ENCODE measurements at places on chromosomes 3 and 15.
A peak's percentile ranks its signal among the peaks of the same experiment; 100 is the strongest.

DNA sequence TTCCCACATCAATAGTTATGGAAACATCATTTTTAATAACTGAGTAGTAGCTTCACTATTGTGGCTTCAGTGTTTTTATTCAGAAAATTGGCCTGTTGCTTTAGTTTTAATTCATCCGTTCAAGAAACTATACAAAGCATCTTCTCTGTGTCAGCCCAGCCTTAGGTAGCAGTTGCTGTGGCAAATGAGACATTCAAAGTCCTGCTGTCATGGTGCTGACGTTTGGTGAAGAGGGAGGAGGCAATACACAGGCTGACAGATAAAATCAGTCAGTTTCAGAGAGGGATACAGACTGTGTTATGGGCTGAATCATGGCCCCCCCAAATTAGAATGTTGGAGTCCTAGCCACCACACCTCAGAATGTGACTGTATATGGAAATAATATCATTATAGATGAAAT is 56.5 kb downstream of the SLC7A14 start:
- DNase-seq = no peak

DNA sequence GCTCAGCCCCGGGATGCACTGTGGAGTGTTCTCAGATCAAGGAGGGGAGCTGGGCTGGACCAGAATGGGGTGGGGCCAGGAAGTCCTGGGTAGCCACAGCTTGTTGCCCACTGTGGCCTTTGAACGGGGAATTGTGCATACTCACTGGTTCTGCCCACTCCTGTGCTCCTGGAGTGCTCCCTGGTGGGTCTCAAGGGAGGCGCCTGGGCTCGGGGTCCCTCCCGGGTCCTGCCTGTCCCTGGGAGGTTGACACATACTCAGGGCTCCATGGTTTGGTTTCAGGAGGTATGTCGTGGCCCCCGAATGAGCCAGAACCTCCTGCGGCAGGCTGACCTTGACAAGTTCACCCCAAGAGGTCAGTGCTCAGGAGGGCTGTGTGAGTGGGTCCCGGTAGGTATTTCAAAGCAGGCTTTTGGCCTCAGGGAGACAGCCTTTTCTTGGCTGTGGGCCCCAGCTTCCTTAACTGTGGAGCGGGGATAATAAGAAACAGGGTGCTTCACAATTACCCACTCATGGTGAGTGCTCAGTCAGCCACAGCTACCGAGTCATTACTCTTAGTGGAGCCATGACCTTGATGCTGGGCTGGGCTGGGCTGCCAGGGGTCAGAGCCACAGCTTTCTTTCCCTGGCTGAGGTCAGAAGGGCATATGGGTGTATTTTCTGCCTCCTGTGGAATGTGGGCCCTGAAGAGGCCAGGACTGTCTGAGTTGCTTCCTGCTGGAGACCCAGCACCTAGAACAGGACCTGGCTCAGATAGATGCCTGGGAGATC is 7.6 kb downstream of the DNAH1 start:
- no peak for DNase-seq

DNA sequence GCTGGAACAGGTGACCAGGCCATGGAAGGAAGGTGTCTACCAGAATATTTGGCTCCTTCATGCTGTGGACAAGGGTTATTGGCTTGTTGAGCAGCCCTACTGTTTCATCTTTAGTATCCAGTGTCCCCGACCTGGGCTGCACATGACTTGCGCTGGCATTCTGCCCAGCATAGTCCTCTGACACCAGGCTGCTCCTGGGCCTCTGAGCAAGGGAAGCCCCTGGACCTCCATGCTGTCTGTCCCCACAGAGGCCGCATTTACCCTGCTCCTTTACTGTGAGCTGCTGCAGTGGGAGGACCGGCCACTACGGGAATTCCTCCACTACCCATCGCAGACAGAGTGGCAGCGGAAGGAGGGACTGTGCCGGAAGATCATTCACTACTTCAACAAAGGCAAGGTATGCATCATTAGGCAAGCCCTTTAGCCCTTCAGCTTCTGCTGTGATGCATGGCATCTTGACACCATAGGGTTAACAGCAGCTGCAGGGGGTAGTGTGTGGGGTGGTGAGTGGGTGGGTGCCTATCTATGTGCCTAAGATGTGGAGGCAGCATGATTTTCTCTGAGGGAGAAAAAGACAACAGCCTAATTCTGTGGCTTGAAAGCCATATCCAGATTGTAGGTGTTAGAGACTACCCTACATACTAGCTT is 44.0 kb upstream of the MANF start:
- DNase-seq = no peak

GRCh38 chr15:57290826-57291225 is 85.5 kb upstream of the CGNL1 start:
- no peak for DNase-seq

DNA sequence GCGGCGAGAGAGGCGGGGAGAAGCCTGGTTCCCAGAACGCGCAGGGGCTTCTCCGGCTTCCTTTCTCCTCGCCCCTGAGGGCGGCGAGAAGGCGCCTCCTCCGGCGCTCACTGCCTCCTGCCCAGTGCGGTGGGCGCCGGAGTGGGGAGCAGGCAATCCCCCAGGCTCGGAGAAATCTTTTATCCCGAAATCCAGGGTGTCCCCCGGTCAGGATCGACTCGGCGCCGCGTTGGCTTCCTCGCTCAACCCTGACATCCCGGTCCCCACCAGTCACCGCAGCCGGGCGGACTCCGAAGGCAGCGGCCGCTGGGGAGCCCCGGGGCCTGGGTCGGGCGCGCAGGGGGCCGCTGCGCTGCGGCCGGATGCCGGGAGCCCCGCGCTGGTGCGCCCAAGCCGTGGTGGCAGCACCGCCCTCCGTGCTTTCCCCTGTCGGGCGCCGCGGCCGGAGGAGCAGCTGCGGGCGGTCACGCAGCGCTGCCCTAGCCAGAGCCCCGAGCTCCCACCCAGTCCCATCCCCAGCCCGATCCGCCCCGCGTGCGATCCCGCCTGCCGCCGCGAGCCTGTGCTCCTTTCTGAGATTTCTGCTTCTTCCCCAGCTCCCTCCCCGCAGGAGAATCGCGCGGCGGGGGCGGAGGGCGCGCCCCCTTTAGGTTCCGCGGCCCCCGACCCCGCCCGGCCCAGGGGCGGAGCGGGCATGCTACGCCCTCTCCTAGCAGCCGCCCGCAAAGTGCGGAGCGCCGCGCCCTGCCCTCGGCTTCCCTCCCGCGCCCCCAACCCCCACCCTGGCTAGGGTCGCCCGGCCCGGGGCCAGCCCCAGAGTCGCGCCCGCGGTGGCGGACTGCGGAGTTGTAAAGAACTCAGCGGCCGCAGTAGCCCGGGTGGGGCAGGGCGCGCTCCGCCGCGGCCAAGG is 683 bp upstream of the CACNA2D3 start:
- DNase-seq = no peak

DNA sequence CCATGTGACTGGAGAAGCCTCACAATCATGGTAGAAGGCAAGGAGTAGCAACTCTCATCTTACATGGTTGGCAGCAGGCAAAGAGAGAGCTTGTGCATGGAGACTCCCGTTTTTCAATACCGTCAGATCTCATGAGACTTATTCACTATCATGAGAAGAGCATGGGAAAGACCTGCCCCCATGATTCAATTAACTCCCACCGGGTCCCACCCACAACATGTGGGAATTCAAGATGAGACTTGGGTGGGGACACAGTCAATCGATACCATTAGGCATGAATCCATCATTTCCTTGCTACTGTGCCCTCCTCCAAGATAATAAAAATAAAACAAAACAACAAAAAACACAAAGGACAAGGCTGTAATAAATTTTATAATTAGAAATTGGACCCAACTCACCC is 384.7 kb upstream of the MEIS2 start:
- DNase-seq = no peak

- DNase-seq = no peak
These were observed at the start of gene TEX264 for GRCh38 chr3:51670823-51671733. Gene TEX264 (plus strand): TSS chr3:51671252. CDS start chr3:51674305, 3,053 bp downstream.

- no peak for DNase-seq
These were observed 779 bp downstream of the GRIP2 start for GRCh38 chr3:14539384-14539741.

- no peak for DNase-seq
These were observed 40.5 kb upstream of the PIK3CB start for GRCh38 chr3:138875096-138875753.

GRCh38 chr3:154119951-154120350 is 1.2 kb upstream of the ARHGEF26 start:
- DNase-seq = no peak

DNA sequence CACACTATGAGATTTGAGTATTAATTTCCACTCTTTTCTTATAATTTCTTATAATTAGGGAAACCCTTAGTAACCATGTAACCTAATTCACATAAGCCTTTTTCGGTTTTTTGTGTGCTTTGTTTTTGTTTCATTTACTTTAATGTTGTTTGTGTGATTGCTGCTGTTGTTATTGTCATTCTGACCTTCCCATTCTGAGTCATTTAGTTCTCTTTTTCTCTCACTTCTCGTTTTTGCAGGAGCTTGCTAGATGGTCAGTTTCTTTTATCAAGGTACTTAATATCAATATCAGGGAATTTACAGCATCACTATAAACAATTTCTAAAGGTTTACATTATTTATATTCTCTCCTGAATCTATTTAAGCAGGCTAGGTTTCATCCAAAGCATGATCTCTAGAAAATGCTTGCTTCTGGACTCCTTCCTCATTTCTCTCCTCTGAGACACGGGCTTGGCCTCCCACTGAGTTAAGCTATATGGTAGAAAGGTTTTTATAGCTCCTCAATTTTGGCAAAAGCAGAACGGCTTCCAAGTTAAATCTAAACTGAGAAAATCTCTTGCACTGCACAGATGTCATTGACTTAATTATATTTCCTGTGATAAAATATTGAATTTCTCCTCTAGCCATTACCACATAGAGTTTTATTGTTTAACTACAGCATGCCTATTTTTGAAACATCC is 534.2 kb downstream of the NSUN3 start:
- no peak for DNase-seq

DNA sequence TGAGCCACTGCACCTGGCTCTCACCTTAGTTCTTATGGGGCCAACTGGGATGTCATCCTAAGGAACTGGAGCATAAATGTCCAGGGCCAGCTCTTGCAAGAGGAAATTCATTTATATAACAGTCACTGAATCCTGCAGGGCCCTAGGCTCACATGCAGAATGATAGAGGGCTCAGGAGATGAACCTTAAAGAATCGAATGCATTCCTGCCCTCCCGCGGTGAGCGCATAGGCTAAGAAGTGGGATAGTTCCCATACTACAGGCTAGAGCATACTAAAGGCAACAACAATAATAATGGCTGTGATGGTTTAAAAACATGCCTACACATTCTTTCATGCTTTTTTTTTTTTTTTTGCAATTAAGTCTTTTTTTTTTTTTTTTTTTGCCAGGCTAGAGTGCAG is 17.1 kb upstream of the CSRNP1 start:
- no peak for DNase-seq

- DNase-seq = no peak
These were observed 108.4 kb downstream of the MINAR1 start for GRCh38 chr15:79540551-79540950.

- no peak for DNase-seq
These were observed 62.0 kb downstream of the KLHL6 start for GRCh38 chr3:183493296-183494045.

DNA sequence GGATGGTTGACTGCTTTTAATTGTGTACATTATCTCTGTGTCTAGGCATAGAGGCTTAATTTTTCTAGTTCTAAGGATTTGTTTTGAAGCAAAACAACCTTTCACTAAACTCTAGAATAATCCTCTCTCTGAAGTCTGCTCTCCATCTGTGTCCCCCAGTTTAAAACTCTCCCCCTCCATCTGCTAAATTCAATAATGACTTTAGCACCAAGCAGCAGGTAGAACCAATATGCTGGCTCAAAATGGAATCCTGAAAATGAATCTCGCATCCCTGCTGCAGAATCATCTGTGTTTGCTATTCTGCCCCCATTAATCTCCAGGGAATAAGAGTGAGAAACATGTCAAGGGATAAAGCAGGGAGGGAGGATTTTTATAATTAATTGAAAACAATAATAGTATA is 111.8 kb downstream of the TUSC7 start:
- DNase-seq = no peak

GRCh38 chr3:69647511-69648110 is 91.7 kb upstream of the MITF start:
- no peak for DNase-seq

- no peak for DNase-seq
These were observed 37.0 kb upstream of the CORO2B start for GRCh38 chr15:68541743-68542142.

GRCh38 chr15:25710184-25710583 is 152.9 kb downstream of the ATP10A start:
- DNase-seq = no peak

DNA sequence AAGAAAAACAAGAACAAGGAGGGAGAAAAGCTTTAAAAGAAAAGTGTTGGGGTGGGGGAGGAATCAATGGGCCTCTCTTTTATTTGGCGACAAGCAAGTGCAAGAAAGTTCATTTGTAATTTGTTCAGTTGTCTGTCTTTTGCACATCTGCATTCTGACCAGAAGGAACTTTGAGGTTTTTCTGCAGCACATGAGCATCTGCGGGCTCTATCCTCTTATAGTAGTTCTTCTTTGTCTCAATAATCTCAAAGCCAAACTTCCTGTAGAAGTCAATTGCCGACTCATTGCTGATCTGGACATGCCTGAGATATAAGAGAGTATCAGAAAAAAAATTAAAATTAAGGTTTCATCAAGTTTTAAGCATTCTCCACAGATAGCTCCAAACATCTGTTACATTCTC is 24.4 kb downstream of the NAA50 start:
- no peak for DNase-seq

GRCh38 chr3:193824365-193824764 is 231.4 kb downstream of the OPA1 start:
- no peak for DNase-seq

- DNase-seq = peak; percentile 37
These were observed 36.2 kb downstream of the FAM174B start for GRCh38 chr15:92619145-92620101.

- DNase-seq = no peak
These were observed 31.5 kb upstream of the FBLN2 start for GRCh38 chr3:13517253-13517977.

GRCh38 chr15:69808756-69809155 is 289.0 kb downstream of the TLE3 start:
- DNase-seq = no peak

- DNase-seq = no peak
These were observed 2.5 kb downstream of the RBM15B start for GRCh38 chr3:51393564-51393963.

DNA sequence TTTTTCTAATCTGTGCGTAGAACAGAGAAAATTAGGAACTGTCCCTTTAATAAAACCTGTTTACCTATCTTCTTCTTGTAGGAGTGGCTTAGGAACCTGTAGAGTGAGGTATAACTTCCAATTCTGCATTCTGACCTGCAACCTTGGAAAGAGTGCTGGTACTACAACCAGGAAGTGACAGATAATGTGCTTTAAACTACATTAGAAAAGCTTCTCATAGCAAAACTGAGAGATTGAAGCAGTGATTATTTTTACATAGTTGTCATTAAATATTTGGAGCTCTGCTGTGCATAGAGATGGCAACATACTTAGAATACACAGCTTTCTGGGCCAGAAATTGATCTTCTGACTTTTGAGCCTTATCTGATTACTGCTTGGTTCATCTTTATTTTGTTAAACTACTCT is 50.4 kb upstream of the ZDHHC23 start:
- no peak for DNase-seq

- DNase-seq = no peak
These were observed 2.1 kb downstream of the FYCO1 start for GRCh38 chr3:45993421-45994027.

- no peak for DNase-seq
These were observed 20.7 kb downstream of the TEX9 start for GRCh38 chr15:56385908-56386307.
